ENCODE measurements at places on chromosomes 6 and 20. TPM values are rescaled to one million over a fixed set of nuclear protein-coding genes. Genes with fewer than 3 reads are reported as not detected.

GRCh38 chr6:31287619-31288018 lies 15.7 kb upstream of the HLA-C start:
- no peak overlapping the region for H3K27ac ChIP-seq
- no peaks in the 10 kb centered on the region for H3K36me3 ChIP-seq
- peaks cover 5% of the 10 kb centered on the region for H3K27me3 ChIP-seq
- no peak for DNase-seq
- H3K4me1 ChIP-seq, result peaks cover 6% of the 10 kb centered on the region

- no peak for DNase-seq
- peaks cover 1% of the 10 kb centered on the region for H3K27me3 ChIP-seq
- peaks cover 2% of the 10 kb centered on the region for H3K36me3 ChIP-seq
- no peak overlapping the region for H3K27ac ChIP-seq
- no peak overlapping the region for H3K4me3 ChIP-seq
- H3K4me1 ChIP-seq, result peaks cover 2% of the 10 kb centered on the region
These were observed 254.0 kb upstream of the GJE1 start for GRCh38 chr6:141878686-141879085.

DNA sequence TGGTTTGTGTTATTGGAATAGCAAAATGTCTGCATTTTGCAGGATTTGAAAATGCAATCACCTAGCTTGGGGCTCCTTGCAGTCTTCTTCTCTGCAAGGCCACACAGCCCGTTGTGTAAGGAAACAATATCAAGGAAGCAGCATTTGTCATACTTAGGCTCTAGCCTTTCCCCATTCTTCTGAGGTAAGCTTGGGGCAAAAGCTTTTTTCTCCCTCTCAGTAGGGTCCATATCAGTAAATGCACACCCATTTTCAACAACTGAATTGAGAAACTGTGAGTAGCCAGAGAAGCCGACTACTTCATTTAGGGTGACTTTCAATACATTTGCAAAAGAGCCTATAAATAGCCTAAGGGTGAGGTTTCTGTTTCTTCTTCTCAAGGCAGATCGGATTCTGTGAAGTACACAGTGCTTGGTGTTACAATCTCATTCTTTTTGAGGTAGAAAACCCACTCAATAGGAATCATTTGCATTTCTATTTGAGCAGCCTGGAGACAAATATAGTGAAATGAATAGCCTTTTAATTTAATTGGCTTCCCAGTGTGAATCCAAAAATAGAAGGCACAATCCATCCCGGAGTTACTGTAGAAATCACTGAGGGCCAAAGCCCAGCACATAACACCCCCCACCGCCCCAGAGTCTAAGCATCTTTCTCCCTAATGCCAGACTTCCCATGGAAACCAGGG lies 61.8 kb downstream of the BTBD3 start:
- H3K4me1 ChIP-seq, result no peaks in the 10 kb centered on the region
- no peak for DNase-seq
- no peak overlapping the region for H3K27ac ChIP-seq
- no peaks in the 10 kb centered on the region for H3K36me3 ChIP-seq
- no peak overlapping the region for H3K4me3 ChIP-seq

DNA sequence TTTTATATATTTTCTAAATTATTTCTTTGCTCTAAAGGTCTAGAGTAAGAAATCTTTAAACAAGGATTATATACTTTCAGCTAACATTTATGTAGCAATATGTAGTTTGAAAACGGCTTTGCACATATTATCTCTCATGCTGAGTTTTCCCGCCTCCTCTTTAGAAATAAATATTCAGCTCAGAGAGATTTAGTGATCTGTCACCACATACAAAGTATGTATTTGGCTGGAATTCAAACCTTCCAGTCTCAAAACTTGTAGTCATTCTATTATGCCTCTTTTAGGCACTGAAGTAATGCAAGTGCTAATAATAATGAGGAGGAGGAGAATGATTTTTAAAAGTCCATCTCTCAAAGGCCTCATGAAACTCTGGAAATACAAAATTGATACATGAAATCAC lies 525.0 kb downstream of the GRIK2 start:
- no peak for DNase-seq
- no peaks in the 10 kb centered on the region for H3K4me1 ChIP-seq
- no peak overlapping the region for H3K4me3 ChIP-seq
- no peak overlapping the region for H3K27ac ChIP-seq

DNA sequence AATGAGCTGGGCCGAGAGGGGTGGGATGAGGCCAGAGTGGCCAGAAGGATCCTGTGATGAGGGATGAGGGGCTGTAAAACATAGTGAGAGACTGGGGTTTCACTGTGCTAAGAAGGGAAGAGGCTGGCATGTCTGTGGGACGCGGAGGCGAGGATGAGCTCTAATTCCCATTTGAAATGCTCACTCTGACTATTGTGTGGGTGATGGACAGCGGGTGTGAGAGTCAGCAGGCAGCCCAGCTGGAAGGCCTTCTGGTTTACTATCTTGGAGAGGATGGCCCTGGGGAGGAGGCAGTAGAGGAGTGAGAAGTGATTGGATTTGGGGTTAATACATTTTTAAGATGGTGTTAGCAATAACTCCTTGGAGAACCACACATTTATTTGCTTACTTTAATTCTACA lies 9.5 kb upstream of the MICA start:
- no peak for DNase-seq
- no peaks in the 10 kb centered on the region for H3K27me3 ChIP-seq
- H3K4me1 ChIP-seq, result peaks cover 7% of the 10 kb centered on the region
- peaks cover 18% of the 10 kb centered on the region for H3K36me3 ChIP-seq
- no peak overlapping the region for H3K27ac ChIP-seq
- H3K4me3 ChIP-seq, result no peak overlapping the region

GRCh38 chr6:36064770-36065396 lies 37.3 kb downstream of the MAPK14 start:
- H3K27me3 ChIP-seq, result no peaks in the 10 kb centered on the region
- peaks cover 74% of the 10 kb centered on the region for H3K4me1 ChIP-seq
- H3K36me3 ChIP-seq, result no peaks in the 10 kb centered on the region
- DNase-seq, result no peak
- H3K27ac ChIP-seq, result peak overlapping the region; percentile 34

- peak overlapping the region; percentile 60 for H3K4me3 ChIP-seq
- no peak for DNase-seq
- no peaks in the 10 kb centered on the region for H3K27me3 ChIP-seq
- peaks cover 90% of the 10 kb centered on the region for H3K4me1 ChIP-seq
These were observed 10.6 kb downstream of the FKBP5 start for GRCh38 chr6:35678021-35678654.

DNA sequence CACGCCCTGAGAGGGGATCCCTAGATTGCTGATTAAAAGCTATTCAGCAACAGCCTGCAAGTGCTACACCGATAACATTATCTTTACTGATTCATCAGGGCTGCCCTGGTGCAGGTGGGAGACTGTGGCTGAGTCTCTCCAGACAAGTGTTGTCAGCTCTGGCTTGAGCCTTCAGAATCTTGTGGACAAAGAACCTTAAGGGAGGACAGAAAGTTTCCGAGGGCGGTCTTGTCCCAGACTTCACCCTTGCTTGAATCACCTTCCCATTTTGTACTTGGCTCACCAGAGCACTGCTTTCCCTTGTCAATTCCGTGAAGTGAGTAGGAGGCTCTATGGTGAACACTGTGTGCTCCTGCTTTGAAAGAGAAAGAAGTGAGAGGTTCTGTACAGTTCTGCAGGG lies 88.6 kb upstream of the PCSK2 start:
- no peak for DNase-seq
- no peak overlapping the region for H3K4me3 ChIP-seq
- H3K27ac ChIP-seq, result no peak overlapping the region
- H3K27me3 ChIP-seq, result peaks cover 2% of the 10 kb centered on the region

GRCh38 chr6:136739501-136739900 lies 52.8 kb downstream of the MAP3K5 start:
- H3K27ac ChIP-seq, result no peak overlapping the region
- no peaks in the 10 kb centered on the region for H3K27me3 ChIP-seq
- H3K4me3 ChIP-seq, result no peak overlapping the region
- H3K4me1 ChIP-seq, result peaks cover 10% of the 10 kb centered on the region
- H3K36me3 ChIP-seq, result no peaks in the 10 kb centered on the region

- H3K4me3 ChIP-seq, result peak overlapping the region; percentile 97
- DNase-seq, result peak; percentile 15
- peaks cover 3% of the 10 kb centered on the region for H3K36me3 ChIP-seq
These were observed 537 bp downstream of the TCP1 start for GRCh38 chr6:159788753-159789376.

DNA sequence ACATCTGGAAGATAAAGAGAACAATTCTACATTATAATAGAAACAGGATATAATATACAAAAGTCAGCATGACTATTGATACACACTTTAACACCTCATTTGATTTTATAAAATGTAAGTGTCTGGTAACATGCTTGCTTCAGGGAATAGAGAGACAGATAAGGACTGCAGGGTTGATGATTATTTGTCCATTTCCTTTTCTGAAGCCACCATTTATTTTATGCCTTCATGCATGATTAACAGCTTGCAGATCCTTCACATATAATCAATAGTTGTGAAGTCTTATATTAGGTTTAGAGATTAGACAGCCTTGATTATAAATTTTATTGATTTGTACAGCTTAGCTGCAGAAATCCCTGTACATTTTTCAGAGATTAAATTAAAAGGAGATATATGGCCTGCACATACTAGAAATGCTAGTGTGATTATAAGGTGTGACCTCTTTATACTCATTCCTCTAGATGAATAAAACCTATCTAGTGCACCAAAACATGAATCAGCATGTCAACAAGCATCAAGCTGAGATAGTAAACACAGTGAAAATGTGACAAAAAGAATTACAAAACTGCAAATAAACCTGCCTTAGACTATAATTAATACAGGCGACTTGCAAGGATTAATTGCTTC lies 198.8 kb upstream of the THEMIS start:
- DNase-seq, result no peak
- no peaks in the 10 kb centered on the region for H3K27me3 ChIP-seq
- H3K36me3 ChIP-seq, result no peaks in the 10 kb centered on the region
- H3K4me1 ChIP-seq, result peaks cover 29% of the 10 kb centered on the region
- no peak overlapping the region for H3K4me3 ChIP-seq
- H3K27ac ChIP-seq, result no peak overlapping the region

GRCh38 chr6:13446381-13446780 lies 41.0 kb downstream of the GFOD1 start:
- H3K27ac ChIP-seq, result no peak overlapping the region
- no peaks in the 10 kb centered on the region for H3K27me3 ChIP-seq
- H3K36me3 ChIP-seq, result no peaks in the 10 kb centered on the region
- DNase-seq, result no peak
- no peak overlapping the region for H3K4me3 ChIP-seq

- no peak overlapping the region for H3K4me3 ChIP-seq
- H3K27ac ChIP-seq, result peak overlapping the region; percentile 71
- peaks cover 66% of the 10 kb centered on the region for H3K36me3 ChIP-seq
- no peak for DNase-seq
These were observed 12.9 kb downstream of the ITCH start for GRCh38 chr20:34375977-34376430.

- H3K4me1 ChIP-seq, result no peaks in the 10 kb centered on the region
- no peak overlapping the region for H3K4me3 ChIP-seq
- H3K27ac ChIP-seq, result no peak overlapping the region
These were observed 21.4 kb upstream of the PREP start for GRCh38 chr6:105424175-105424783.

DNA sequence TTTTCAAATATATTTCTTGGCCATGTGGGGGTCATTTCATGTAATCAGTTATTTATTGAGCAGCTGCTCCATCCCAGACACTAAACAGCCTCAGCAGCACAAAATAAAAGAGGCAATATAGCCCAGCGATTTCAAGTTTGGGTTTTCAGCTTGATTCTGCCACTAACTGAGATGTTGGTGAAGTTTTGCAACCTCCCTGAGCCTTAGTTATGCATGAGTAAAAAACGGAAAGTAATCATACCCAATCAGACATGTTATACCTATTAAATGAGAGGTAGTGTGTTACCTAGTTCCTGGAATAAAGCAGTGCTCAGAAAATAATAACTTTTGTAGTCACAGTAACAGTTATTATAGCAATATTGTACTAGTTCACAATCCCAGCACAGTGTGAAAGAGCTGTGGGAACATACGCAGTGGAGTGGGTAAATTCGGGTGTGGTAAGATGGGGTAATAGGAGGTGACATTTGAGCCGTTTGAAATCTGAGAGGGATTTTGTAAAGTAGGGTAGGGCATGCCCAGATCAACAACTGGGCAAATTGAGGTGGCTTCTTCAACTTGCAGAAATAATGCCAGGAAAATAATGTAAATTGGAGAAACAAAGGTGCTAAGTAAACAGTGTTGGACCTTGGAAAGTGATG lies 1.5 kb downstream of the SLC9A8 start:
- H3K36me3 ChIP-seq, result peaks cover 12% of the 10 kb centered on the region
- H3K4me1 ChIP-seq, result peaks cover 28% of the 10 kb centered on the region
- peak overlapping the region; percentile 96 for H3K4me3 ChIP-seq
- H3K27ac ChIP-seq, result peak overlapping the region; percentile 98
- no peak for DNase-seq

GRCh38 chr6:122969999-122970533 lies 26.0 kb upstream of the CLVS2 start:
- no peaks in the 10 kb centered on the region for H3K36me3 ChIP-seq
- H3K27me3 ChIP-seq, result peaks cover 4% of the 10 kb centered on the region
- DNase-seq, result no peak

DNA sequence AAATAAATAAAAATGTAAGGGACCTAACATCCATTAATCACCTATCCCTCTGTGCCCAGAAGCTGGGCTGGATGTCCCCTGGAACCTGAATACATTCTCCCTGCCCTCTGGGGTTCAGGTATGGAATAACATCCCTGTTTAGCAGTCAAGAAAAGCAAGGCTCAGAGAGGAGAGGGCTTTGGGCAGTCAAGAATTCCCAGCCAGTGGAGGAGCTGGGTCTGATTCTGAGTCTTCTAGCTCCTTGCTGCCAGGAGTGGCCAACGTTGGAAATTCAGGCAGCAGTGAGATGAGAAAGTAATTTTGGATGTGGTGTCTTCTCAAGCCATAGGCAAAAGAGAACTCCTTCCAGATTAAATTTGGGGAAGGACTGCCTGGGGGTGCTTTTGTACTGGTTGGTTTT lies 42.6 kb upstream of the ZNFX1 start:
- no peak overlapping the region for H3K4me3 ChIP-seq
- H3K27me3 ChIP-seq, result peaks cover 21% of the 10 kb centered on the region
- no peak for DNase-seq
- no peaks in the 10 kb centered on the region for H3K36me3 ChIP-seq
- H3K4me1 ChIP-seq, result peaks cover 26% of the 10 kb centered on the region

GRCh38 chr6:32129297-32130088 lies 595 bp downstream of the FKBPL start:
- peak overlapping the region; percentile 90 for H3K4me3 ChIP-seq
- H3K27me3 ChIP-seq, result peaks cover 3% of the 10 kb centered on the region
- peaks cover 49% of the 10 kb centered on the region for H3K4me1 ChIP-seq
- H3K36me3 ChIP-seq, result peaks cover 5% of the 10 kb centered on the region
- H3K27ac ChIP-seq, result peak overlapping the region; percentile 99

DNA sequence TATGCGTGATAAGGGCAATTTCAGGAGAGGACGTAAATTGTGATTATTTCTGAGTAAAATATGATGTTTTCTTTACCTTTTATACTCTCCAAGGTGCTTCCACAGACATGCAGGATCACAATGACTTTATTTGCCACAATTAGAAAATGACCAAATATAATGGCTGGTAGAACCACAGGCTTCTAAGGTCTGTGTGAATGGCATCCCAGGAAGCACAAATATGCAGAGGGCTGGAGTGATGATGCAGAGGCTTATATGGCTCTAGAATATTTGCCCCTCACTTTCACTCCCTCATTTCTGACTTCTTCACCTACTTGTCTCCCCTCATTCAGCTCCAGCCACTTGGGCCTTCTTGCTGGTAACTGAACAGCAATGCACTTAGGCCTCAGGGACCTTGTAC lies 502.1 kb upstream of the MAP3K7 start:
- no peaks in the 10 kb centered on the region for H3K4me1 ChIP-seq
- H3K4me3 ChIP-seq, result no peak overlapping the region
- H3K27ac ChIP-seq, result no peak overlapping the region
- H3K27me3 ChIP-seq, result no peaks in the 10 kb centered on the region
- no peaks in the 10 kb centered on the region for H3K36me3 ChIP-seq

The ANKRD66 gene
- total RNA-seq, result not detected

The ARID1B gene
- 119 TPM for total RNA-seq

The DDX43 gene
- total RNA-seq, result 1.7 TPM

The EPB41L1 gene
- 0.44 TPM for total RNA-seq

The KCNK5 gene
- 0.16 TPM for total RNA-seq

The IP6K3 gene
- total RNA-seq, result not detected

The PGC gene
- total RNA-seq, result not detected

The GFOD1 gene
- 2.0 TPM for total RNA-seq

Measured in naive thymus-derived CD8-positive, alpha-beta T cell (primary cell).